ENCODE measurements at places on chromosomes 4 and X.

DNA sequence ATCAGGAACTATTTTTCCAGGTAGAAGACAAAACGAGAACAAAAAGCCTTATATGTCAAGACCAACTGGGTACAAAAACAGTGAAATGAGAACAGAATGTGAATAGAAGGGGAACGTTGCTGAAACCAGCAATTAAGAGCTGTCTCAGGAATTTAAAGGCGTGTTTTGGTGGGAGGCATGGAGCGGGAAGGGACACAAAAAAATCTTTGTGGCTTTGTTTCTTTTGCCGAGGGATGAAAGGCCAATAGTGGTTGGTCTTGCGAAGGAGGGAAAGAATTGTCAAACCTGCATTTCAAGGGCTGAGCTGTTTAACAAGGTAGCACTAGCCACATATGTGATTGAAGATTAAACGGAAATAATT, 103.8 kb downstream of the USP46 start:
- DNase-seq, result no peak

DNA sequence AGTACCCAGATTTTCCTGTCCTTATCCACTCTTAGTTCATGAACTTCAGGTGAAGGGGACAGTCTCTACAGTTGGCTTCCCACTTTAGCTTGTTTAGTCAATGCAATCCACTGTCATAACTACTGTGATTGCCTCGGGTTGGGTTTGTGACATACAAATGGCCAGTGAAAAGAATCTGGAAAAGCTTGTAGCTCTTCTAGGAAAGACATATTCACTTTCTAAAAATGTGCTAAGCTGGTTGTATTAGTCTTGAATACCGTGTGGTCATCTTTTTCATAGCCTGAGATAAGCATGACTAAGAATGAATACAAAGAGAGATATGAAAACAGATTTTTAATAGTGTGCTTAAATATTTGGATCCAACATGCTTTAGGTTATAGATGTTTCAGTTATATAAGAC, 1443.5 kb upstream of the IGFBP7 start:
- no peak for DNase-seq

GRCh38 chr4:167966143-167966542, 126.2 kb upstream of the ANXA10 start:
- peak; percentile 61 for DNase-seq

DNA sequence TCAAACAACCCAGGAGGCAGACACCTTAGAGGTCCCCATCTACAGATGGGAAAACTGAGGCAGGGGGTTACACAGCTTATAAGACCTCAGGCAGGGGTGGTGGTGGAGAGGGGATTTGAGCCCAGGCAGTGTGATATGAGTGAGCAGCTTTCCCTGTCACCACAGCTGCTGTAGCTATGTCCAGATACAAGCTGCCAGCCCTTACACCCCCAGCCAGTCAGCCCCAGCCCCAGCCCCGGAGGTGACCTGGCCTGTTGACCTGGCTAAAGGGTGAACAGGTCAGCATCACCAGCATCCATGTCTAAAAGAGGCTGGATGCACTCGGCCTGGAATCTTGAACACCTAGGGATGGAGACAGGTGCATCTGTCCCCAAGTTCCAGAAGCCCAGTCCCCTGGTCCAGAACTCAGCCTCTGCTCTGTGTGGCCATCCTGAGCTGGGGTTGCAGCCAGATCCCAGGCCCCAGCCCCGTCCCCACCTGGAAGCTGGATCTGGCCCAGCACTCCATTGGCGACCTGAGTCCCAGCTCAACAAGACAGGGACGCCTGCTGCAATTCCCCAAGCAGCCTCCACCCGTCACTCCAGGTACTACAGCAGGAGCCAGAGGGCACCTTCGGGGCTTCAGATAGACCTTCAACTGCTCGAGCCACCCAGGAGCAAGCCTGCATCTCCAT, 89.5 kb downstream of the JAKMIP1 start:
- DNase-seq, result no peak

DNA sequence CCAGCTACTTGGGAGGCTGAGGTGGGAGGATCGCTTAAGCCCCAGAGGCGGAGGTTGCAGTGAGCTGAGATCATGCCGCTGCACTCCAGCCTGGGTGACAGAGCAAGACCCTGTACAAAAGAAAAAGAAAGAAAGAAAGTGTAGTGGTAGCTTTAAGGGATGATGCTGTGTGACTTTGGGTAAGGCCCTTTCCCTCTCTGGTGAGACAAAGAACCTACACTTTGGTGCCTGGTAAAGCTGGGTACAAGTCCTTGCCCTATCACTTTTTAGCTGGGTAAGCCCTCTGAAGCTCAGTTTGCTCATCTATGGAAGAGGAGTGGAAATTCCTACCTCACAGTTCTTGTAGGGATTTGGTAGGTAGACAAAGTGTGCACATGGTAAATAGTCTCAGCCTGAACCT, 1.7 kb upstream of the IQSEC2 start:
- DNase-seq, result no peak

GRCh38 chrX:53227224-53227765, 2.3 kb upstream of the KDM5C start:
- DNase-seq, result no peak

DNA sequence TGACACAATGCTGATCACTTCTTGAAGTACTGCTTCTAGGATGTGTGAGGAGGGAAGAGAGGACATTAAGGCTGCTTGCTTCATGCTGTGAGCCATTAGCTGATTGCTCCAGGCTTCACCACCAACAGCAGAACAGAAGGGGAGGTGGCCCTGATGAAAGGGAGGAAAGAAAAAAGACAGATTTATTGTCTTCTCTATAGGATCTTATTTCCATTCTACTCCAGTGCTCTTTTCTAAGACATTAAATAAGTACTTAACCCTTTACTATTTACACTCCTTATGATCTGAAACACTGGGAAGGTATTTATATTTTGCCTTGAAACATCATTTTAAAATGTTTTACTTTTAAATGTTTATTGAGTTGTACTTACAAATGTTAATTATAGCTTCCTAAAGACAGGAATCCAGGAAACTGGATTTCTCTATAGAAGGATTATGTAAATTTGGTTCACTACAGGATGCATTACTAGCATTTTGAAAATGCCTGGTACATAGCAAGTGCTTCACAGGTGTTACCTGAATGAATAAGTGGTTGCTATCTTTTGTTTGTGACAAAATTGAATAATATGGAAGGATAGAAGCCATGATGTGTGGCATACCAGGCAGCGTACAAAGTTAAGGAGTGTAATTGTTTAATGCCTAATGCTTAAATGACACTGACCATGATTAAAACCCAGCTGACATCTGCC, 680.9 kb upstream of the ATOH1 start:
- DNase-seq, result no peak

- DNase-seq, result no peak
These were observed 24.0 kb downstream of the INTS6L start for GRCh38 chrX:135544338-135544948.

DNA sequence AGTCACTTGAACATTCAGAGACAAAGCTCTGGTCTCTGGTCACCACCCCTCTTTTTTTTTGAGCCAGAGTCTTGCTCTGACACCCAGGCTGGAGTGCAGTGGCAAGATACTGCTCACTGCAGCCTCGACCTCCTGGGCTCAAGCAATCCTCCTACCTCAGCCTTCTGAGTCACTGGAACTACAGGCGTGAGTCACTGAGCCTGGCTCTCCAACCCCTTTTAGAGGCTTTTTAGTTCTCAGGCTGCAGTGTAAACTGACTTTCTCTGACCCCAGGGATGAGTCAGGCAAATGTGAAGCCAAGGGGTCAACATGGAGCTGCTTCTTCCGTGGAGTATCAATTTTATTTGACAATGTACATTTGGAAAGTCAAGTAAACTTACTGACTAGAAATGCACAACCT, 229.2 kb downstream of the PTTG2 start:
- peak; percentile 46 for DNase-seq

DNA sequence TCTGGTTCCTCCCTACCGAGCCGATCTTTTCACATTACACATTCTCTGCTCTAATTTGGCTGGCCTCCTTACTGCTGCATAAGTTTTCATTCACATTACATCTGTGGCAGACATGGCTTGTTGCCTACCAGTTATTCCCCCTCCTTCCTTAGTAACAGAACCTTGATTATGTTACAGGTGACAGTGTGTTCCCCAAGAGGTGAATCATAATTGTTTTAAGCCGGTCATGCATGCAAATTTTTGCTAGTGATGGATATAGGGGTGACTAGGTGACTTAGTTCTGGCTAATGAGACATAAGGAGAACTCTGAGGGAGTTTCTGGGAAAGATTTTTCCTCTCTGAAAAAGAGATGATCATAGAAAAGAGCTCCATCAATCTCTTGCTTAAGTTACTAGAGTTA, 8.4 kb upstream of the LAMP2 start:
- DNase-seq, result no peak

- no peak for DNase-seq
These were observed 87.7 kb downstream of the NAP1L3 start for GRCh38 chrX:93585661-93586060.

DNA sequence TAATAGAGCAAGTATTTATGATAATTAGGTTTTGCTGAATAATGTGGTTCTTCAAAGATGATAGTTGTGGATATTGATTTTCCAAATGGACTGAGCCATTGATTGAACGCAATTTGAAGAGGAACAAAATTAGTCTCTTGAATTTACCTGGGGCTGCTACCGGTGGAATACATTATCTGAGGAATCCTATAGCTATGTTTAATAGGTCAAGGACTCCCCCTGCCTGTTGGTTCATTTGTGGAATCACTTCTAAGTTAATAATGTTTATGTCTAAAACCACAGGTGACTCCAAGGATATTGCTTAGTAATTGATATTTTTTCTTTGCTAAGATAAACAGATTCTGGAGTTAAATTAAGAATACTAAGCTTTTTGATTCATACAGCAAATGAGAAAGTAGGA, 576.0 kb upstream of the PABPC4L start:
- DNase-seq, result no peak

- DNase-seq, result no peak
These were observed 203.9 kb downstream of the EVC2 start for GRCh38 chr4:5504486-5504885.

GRCh38 chrX:53798281-53798680, 111.8 kb upstream of the HUWE1 start:
- DNase-seq, result no peak

DNA sequence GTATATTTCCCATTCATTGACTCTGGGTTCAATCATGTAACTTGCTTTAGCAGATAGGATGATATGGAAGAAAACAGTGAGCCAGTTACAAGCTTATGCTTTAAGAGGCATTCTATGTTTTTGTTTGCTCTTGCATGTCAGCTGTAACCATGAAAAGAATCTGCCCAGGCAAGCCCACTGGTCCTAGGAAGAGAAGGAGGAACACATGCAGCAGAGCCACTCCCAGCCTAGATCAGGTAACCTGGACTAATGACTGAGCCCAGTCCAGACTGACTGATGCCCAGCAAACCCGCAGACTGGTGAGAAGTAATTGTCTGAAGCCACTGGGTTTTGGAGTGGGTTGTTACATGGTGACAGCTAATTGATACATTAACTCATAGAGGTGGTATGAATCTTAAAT, 167.9 kb downstream of the COL4A6 start:
- DNase-seq, result no peak

- no peak for DNase-seq
These were observed 30.0 kb upstream of the PDK3 start for GRCh38 chrX:24435060-24435459.

GRCh38 chr4:119211867-119212233, 663 bp upstream of the USP53 start:
- no peak for DNase-seq

- DNase-seq, result no peak
These were observed 833.3 kb upstream of the INTU start for GRCh38 chr4:126799416-126799815.

DNA sequence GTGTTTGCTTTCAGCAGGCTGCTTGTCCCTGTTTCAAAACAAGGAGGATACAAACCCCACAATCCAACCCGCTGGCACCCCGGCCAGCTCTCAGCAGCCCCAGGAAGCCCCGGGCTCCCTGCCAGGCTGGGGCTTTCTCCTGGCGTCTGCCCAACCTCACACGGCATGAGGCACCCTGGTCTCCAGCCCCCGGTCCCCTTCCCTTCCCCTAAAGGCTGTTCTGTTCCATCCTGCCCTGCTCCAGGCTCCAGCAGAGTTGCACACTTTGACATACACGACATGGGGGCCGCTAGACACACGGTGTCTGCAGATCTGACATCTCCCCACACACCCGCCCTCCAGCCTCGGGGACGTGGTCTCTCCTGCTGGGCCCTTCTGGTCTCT, 107.7 kb upstream of the ADRA2C start:
- DNase-seq, result no peak

DNA sequence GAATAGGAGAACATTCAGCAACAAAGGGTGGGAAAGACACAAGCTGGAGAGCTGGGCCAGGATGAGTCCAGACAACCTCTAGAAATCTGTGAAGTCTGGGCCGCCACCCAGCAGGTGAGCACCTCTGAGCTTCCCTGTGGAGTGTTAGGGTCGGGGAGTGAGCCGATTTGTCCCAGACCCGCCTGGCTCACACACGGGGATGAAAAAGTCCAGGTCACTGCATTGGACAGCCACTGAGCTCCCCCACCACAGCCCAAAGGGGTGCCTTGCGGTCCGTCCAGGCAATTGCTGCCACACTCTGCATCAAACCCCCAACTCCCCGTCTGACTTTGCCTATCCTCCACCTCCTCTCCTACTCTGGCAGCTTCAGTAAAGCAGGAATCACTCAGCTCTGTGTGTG, 38.7 kb downstream of the NHSL2 start:
- no peak for DNase-seq

DNA sequence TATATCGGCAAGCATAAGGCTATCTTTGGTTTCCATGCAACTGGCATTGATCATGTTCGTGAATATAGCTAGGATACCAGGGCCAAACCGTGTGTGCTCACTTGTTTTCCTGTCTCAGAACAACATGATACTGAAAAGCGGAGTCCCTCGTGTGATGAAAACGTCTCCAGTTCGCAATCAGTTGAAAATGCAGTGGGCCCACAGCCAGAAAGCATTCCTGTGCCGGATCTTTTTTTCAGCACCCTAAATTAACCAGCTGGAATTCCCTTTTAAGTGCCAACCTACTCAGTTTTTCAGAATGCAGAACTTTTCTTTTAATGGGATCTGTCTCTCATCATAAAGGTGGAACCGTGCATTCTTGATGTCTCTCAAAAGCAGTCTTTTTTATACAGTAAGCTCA, 130.8 kb upstream of the FRG1 start:
- no peak for DNase-seq

DNA sequence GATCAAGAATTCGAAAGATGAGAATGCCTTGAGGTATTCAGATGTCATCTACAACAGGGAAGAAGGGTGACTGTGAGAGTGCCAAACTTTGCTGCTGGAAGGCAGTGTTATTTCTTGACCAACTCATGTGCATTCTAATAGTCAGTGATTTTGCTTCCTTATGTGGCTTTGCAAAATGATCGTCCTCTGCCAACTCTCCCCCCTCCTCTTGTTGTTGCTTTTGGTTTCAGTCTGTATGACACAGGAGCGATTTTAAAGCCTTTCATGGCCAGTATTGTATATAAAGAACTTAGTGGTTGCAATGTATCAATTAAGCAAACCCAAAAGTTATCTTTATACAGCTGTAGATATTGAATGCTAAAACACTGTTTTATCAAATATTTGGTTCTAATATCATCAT, 379.1 kb downstream of the IL1RAPL1 start:
- DNase-seq, result no peak

Measured in astrocyte of the cerebellum (primary cell).